A549 treated with ZK216348 at 1 μM for 4 hours (cell line): ENCODE measurements at places on chromosomes 4 and X. TPM values are rescaled to one million over a fixed set of nuclear protein-coding genes. Genes with fewer than 3 reads are reported as not detected.

Gene PALLD
- 53.3 to 82.8 TPM (median 73.9 TPM) in 5 replicates for total RNA-seq

Gene TCP11X2
- not detected in 5 replicates for total RNA-seq

Gene IL1RAPL1
- total RNA-seq: not detected in 5 replicates

Gene DGKK
- total RNA-seq: not detected in 5 replicates

Gene NHSL2
- total RNA-seq: 0.25 to 0.42 TPM (median 0.27 TPM) in 5 replicates

Gene ARHGEF6
- 0.07 to 0.26 TPM (median 0.21 TPM) in 5 replicates for total RNA-seq

Gene C4orf51
- total RNA-seq: not detected in 5 replicates

Gene RHOXF2B
- not detected in 5 replicates for total RNA-seq

Gene F8A2
- not detected in 5 replicates for total RNA-seq

Gene BEND4
- not detected in 5 replicates for total RNA-seq

Gene SLIT2
- 0.12 TPM in 1 of 5 replicates, not detected in the others for total RNA-seq

Gene BCORL1
- 7.3 to 13.1 TPM (median 9.6 TPM) in 5 replicates for total RNA-seq

Gene KIAA1210
- total RNA-seq: not detected in 5 replicates

Gene RASSF6
- 0.50 to 1.2 TPM (median 0.80 TPM) in 5 replicates for total RNA-seq

Gene IQCM
- total RNA-seq: not detected in 5 replicates

Gene LRIT3
- total RNA-seq: 0.06 to 0.13 TPM in 2 of 5 replicates, not detected in the others

Gene FOXR2
- not detected in 5 replicates for total RNA-seq

Gene TENT5D
- total RNA-seq: not detected in 5 replicates

Gene UGT2B11
- total RNA-seq: 0.06 to 0.17 TPM (median 0.09 TPM) in 3 of 5 replicates, not detected in the others

Gene ADAMTS3
- total RNA-seq: not detected in 5 replicates

Gene LRAT
- total RNA-seq: 0.11 TPM in 1 of 5 replicates, not detected in the others

Gene MGARP
- total RNA-seq: 0.58 to 1.1 TPM (median 0.68 TPM) in 5 replicates

Gene AMMECR1
- total RNA-seq: 4.4 to 7.7 TPM (median 6.3 TPM) in 5 replicates

Gene AMBN
- total RNA-seq: not detected in 5 replicates

Gene TBX22
- not detected in 5 replicates for total RNA-seq

Gene TGIF2LX
- not detected in 5 replicates for total RNA-seq
